MCF 10A (cell line): ENCODE measurements at places on chromosomes 13 and 19. TPM values are rescaled to one million over a fixed set of nuclear protein-coding genes. Genes with fewer than 3 reads are reported as not detected.
A peak's percentile ranks its signal among the peaks of the same experiment; 100 is the strongest.

IGFL2 gene
- total RNA-seq = 1.3 TPM in 1 of 2 replicates, not detected in the other

SLITRK6 gene
- 5.5 and 12.0 TPM in 2 replicates for total RNA-seq

SYT3 gene
- not detected in 2 replicates for total RNA-seq

FUT1 gene
- 10.5 and 14.7 TPM in 2 replicates for total RNA-seq

SIGLECL1 gene
- not detected in 2 replicates for total RNA-seq

VSTM1 gene
- total RNA-seq = not detected in 2 replicates

ZNF846 gene
- total RNA-seq = 3.2 and 3.3 TPM in 2 replicates

ZNF729 gene
- total RNA-seq = not detected in 2 replicates

- H3K4me1 ChIP-seq = no peaks in the 10 kb centered on the region
- DNase-seq = no peak
- H3K4me3 ChIP-seq = no peak overlapping the region
- no peak overlapping the region for H3K27ac ChIP-seq
- H3K36me3 ChIP-seq = no peaks in the 10 kb centered on the region
Observed at GRCh38 chr13:104389691-104390090, 1323.5 kb upstream of the SLC10A2 start.

DNA sequence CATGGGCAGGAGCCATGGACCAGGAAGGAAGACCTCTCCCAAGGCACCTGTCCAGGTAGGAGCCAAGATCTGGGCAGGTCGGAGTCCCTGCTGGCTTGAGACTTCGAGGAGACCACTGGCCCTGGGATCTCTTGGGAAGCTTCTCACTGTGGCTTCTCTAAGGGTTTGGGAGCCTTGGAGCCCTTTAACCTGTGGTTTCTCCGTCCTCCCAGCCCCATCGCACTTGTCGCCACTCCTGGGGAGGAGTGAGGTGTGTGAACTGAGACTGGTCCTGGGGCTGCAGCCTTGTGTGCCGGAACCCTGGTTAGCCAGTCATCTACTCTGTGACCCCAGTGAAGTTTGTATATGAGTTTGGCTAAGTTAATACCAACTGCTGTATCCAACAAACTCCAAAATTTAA is 8.2 kb downstream of the ZNF805 start:
- H3K4me1 ChIP-seq = no peaks in the 10 kb centered on the region
- no peak overlapping the region for H3K4me3 ChIP-seq
- H3K36me3 ChIP-seq = peaks cover 76% of the 10 kb centered on the region
- DNase-seq = no peak

DNA sequence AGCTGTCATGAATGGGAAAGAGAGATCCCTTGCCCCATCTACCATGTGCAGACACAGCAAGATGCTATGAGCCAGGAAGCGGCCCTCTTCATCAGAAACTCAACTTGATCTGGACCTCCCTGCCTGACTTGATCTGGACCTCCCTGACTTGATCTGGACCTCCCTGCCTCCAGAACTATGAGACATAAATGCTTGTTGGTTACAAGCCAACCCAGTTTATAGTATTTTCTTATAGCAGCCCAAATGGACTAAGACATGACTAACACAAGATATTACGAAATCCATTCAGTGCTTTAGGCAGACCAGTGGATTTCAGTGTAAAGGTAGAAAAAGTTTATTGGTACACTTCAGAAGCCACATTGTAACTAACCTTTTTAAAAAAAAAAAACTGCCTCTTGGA is 15.6 kb downstream of the PCID2 start:
- no peaks in the 10 kb centered on the region for H3K27me3 ChIP-seq
- no peak overlapping the region for H3K27ac ChIP-seq
- H3K36me3 ChIP-seq = peaks cover 95% of the 10 kb centered on the region
- no peak overlapping the region for H3K4me3 ChIP-seq
- H3K4me1 ChIP-seq = peaks cover 7% of the 10 kb centered on the region

DNA sequence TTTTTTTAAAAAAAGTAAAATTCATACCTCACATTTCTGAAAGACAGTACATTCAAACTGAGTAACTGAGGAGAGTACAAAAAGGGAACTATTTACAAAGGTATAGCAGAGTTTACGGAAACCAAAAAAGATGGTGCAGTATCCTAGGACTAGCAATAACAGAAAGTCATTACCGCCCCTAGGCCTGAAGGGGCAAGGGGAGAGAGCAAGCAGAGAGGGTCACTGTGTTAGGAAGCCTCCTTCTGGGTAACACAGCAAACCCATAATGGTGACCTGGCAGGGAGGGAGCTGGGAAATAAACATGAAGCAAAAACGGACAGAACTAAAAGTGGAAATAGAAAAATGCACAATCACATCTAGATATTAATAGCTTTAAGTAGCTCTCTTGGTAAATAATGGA is 8.2 kb downstream of the VWA8 start:
- H3K4me1 ChIP-seq = peaks cover 7% of the 10 kb centered on the region
- H3K36me3 ChIP-seq = peaks cover 15% of the 10 kb centered on the region
- H3K27me3 ChIP-seq = no peaks in the 10 kb centered on the region
- no peak overlapping the region for H3K4me3 ChIP-seq

- no peak for DNase-seq
- H3K4me3 ChIP-seq = no peak overlapping the region
- no peaks in the 10 kb centered on the region for H3K27me3 ChIP-seq
- no peak overlapping the region for H3K27ac ChIP-seq
- H3K36me3 ChIP-seq = no peaks in the 10 kb centered on the region
- no peaks in the 10 kb centered on the region for H3K4me1 ChIP-seq
Observed at GRCh38 chr13:84487752-84488151, 605.5 kb upstream of the SLITRK1 start.

DNA sequence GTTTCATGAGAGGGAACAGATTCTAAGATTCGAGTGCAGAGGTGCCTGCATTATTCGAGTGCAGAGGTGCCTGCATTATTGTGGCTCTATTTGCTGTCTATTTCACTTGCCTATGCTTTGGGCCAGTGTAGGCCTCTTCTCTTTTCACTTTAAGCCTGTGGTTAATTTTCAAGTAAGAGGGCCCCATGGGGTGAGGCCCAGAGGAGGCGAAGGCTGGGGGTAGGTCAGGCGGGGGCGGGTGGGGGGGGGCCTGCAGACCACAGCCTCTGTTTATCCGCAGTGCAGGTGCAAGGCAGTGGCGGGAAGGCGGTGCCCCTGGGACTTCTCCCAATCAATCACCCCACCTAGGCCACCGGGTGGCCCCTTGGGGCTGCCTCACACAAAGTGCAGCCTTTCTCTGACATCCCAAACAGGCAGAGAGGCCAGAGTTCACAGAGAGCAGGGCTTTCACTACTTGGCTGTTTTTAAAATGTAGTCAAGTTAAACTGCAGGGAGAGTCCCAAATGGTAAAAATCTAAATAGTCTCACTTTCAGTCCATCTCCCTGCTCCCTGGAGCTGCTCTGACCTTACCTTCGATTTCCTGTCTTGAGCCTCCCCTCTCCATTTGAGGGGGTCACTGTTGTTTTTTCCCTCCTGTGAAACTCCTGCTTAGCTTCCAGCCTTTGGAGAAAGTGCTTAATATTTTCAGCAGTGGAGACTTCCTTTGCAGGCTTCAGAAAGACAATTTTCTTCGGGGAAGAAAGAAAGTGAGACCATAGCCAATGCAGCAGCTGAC is 249.0 kb downstream of the DLEU7 start:
- no peak for DNase-seq
- no peaks in the 10 kb centered on the region for H3K27me3 ChIP-seq
- H3K27ac ChIP-seq = no peak overlapping the region
- no peak overlapping the region for H3K4me3 ChIP-seq
- no peaks in the 10 kb centered on the region for H3K36me3 ChIP-seq

- no peak overlapping the region for H3K4me3 ChIP-seq
- peaks cover 17% of the 10 kb centered on the region for H3K27me3 ChIP-seq
- no peak overlapping the region for H3K27ac ChIP-seq
- no peak for DNase-seq
- H3K4me1 ChIP-seq = no peaks in the 10 kb centered on the region
Observed at GRCh38 chr13:72430923-72431322, 296.5 kb downstream of the MZT1 start.

DNA sequence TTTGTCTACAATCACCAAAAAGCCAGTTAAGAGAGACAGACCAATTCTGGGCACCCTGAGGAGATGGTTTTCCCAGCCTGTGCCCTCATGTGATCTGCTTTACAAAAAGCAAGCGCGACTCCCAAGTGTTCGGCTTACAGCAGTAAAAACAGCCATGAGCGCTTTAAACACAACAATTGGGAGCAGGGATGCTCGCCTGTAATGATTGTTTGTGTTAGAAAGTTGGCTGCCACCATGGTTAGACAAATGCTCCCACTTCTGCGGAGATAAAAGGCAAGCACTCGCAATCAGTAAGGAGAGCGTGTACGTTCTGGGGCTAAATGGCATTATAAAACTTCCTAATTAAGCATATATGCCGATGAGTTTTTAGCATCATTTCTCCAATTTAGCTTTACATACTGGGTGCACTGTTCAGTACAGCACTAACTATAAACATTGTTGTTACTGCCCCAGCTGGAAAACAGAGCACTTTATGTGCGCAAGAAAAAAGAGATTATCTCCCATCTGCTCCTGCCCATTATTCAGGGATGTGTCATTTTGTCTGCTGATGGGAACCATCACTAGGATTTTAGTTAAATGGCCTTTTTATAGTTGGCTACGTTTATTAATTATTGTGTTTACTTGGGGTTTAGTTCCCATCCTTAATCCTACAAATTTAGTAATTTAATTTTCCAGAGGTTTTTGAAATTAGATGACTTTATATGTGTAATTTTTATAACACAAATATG is 309.3 kb upstream of the MAB21L1 start:
- no peaks in the 10 kb centered on the region for H3K4me1 ChIP-seq
- H3K36me3 ChIP-seq = no peaks in the 10 kb centered on the region
- H3K27me3 ChIP-seq = peaks cover 6% of the 10 kb centered on the region
- no peak overlapping the region for H3K27ac ChIP-seq

DNA sequence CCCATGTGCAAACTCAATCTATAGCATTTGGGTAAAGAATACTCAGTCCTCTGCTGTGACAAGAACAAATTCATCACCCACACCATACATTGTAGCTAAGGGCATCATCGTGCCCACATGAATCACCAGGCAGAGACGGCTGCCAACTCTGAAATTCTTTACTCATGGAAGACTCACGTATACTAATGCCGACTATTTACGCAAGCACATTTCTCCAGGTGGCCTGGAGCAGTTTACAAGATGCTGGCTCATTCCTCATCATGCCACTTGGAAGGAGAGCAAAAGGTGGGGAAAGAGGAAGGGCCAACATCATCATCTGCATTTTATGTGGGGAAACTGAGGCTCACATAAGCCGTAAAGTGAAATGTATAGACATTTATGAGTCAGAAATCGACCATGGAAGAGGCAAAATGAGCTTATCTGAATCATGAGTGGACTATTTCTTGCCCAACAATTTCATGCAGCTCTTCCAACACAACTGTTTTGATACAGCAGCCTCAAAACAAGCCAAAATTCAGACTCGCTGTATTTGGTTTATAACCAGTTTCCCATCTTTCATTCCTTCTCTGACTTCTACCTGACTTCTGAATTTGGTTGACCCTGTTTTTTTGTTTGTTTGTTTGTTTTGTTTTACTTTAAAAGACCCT is 213.9 kb upstream of the SERP2 start:
- peak; percentile 98 for DNase-seq
- no peaks in the 10 kb centered on the region for H3K27me3 ChIP-seq

DNA sequence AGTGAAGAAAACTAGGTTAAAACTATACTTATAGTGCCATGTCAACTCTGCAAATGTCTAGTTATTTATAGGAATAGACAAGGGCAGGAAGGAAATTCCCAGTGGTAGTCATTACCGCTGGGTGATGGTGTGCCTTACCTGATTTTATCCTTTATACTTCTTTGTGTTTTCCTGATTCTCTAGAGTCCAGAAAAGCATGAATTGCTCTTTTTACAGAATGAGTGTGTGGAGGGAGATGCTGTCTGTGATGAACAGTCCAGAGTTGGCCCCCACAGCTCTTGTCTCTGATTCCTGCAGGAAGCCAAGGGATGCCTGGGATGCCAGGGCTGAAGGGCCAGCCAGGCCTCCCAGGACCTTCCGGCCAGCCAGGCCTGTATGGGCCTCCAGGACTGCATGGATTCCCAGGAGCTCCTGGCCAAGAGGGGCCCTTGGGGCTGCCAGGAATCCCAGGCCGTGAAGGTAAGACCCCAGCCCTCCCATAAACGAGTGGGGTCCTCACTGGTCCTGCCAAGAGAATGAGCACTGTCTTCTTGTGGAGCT is 83.7 kb downstream of the RAB20 start:
- no peak overlapping the region for H3K4me3 ChIP-seq
- H3K27me3 ChIP-seq = no peaks in the 10 kb centered on the region
- H3K4me1 ChIP-seq = no peaks in the 10 kb centered on the region

DNA sequence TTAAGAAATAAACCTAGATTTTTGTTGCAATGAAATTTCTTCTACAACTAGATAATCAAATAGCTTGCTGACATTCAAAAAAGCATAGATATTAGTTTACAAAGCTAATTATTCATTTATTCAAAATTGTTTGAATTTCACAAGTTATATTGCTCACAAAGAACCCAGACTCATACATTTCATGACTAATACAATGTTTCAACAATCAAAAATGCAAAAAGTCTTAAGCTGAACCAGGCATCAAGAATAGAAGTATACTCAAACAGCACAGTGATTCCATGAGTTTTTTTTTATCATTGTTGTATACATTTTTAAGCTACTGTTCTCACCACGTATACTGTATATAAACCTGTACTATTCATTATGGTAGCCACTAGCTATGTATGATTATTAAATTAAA is 51.0 kb downstream of the DIAPH3 start:
- H3K36me3 ChIP-seq = peaks cover 6% of the 10 kb centered on the region
- no peak overlapping the region for H3K27ac ChIP-seq
- no peaks in the 10 kb centered on the region for H3K27me3 ChIP-seq
- no peak overlapping the region for H3K4me3 ChIP-seq
- H3K4me1 ChIP-seq = no peaks in the 10 kb centered on the region

DNA sequence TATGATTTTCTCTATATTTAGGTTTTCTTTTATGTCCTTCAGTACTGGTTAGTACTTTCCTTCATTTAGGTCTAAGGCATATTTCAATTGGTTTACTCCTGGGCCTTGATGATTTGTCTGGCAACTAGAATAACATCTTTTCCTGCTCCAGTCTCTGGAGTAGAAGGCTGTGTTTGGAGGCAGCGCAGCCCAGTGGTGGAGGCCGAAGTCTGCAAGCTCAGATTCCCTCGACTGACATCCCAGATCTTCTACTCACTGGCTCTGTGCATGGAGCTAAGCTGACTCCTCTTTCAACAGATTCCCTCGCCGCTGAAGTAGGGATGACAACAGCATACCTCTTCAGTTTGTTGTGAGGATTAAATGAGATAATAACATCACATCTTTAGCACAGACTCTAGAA is 141.0 kb downstream of the RAP2A start:
- no peak overlapping the region for H3K4me3 ChIP-seq
- no peaks in the 10 kb centered on the region for H3K27me3 ChIP-seq
- H3K36me3 ChIP-seq = no peaks in the 10 kb centered on the region
- no peaks in the 10 kb centered on the region for H3K4me1 ChIP-seq

DNA sequence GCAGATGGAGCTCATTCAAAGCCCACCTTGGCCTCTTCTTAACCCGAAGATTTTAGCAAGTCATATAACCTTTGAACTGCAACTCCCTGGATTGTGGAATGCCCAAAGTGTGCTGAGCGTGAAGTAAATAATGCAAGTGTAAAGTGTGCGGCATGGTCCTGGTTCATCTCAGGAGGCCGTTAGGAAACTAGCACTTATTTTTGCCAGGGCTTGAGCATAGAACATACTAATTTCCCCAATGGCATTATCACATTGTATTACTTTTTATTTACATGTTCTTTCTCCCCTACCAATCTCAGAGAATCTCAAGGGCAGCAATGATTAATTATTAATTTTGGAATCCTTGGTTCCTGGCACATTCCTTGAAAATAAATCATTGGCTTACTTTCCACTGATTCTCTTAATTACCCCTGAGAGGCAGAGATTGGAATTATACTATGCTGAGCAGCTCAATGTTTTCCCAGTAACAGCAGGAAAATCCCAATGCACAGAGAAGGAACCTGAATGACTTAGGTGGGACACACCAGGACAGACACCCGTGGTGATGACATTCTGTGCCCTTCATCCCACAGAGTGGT is 128.8 kb upstream of the GJB6 start:
- H3K27ac ChIP-seq = peak overlapping the region; percentile 21
- no peaks in the 10 kb centered on the region for H3K36me3 ChIP-seq
- no peak overlapping the region for H3K4me3 ChIP-seq
- peaks cover 22% of the 10 kb centered on the region for H3K4me1 ChIP-seq
